Right renal cortex interstitium (tissue), 3 donors: ENCODE measurements at places on chromosomes 13 and 19.

- DNase-seq, result no peak
Observed at GRCh38 chr19:39765091-39766076, 13.3 kb upstream of the LEUTX start.

- no peak for DNase-seq
Observed at GRCh38 chr19:5948752-5949564, 29.0 kb downstream of the RANBP3 start.

GRCh38 chr13:28819735-28820098 is 422 bp upstream of the MTUS2 start:
- DNase-seq, result no peak

DNA sequence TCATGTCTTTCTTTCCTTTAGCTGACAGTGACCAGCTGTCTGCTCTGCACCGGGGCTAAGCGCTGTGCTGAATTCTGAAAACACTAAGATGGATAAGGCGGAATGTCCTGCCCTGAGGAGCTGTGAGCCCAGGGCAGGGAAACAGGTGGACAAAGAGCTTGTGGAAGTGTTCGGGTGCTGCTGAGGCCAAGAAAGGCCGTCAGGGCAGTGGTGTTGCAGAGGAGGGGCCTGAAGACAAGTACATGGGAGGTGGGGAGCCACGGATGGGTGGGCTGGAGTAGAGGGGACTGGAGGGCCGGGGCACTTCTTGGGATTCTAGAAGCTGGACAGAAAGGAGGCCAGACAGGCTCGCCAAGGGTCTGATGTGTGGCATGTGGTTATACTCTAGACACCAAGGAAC is 66.2 kb upstream of the GPR183 start:
- no peak for DNase-seq

GRCh38 chr19:40190891-40191835 is at the start of gene MAP3K10:
Gene MAP3K10, plus strand, starts transcription at chr19:40191426. Its CDS starts 606 bp downstream, at chr19:40192032.
- no peak for DNase-seq

DNA sequence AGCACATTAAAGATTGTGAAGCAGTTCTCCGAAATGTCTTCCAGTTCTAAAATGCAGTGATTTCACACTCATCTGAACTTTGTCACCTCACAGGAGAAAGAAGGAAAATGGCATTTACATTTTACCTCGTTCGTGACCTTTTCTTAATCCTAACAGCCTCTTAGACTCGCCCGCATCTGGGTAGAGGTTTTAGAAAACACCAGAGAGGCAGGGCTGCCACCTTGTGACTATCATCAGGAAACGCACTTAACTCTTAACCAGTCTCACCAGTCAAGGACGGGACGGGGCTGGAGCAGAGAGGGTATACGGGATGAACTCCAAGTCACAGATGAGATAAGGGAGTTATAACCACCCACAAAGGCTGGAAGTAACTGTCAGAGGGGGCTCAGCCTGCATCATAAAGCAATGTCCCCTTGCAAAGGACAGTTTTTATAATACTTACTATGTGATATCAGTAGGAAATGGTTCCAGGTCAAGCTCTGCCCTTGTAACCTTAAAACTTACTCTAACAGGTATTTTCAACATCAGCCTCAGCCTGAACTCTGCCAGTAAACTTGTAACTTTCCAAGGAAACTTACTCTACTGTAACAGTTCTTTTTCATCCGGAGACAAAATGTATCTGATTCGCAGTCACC is 8.6 kb upstream of the CEACAM6 start:
- no peak for DNase-seq

DNA sequence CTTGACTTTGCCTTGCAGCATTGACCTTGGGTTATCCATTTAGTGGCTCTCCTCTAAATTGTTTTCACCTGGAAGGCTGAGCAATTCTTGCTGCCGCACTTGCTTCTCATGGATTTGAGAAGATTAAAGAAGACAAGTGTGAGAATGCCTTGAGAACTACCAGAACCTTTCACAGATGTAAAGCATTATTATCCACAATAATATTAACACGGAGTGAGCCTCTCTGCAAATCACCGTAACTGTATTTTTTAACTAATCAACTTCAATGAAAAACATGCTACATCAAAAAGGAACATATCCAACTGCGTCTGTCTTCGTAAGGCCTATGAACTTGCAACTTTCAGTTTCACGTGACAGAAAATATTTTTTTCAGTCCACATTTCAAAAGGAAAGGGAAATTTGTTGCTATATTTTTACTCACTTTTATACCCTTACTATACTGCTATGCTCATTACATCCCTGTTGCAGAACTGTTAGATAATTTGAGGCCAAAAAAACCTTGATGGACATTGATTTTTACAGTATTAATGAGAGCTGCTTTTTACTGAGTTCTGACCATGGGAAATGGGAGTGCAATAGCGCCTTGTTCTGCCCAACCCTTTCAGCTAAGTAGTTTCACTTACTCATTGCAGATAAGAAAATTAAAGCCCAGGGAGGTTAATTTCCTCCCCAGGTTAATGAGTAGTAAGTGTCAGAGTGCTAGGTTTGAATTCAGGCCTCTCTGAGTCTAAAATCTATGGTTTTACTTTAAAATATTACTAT is 93.8 kb upstream of the RAP2A start:
- no peak for DNase-seq

GRCh38 chr19:19421299-19421696 is 15.8 kb downstream of the GATAD2A start:
- DNase-seq, result no peak

- DNase-seq, result no peak
Observed at GRCh38 chr13:62483774-62484173, 1068.1 kb upstream of the PCDH20 start.

- DNase-seq, result no peak
Observed at GRCh38 chr19:49684251-49684982, 5.0 kb upstream of the ADM5 start.

GRCh38 chr19:47713046-47714021 is at the start of gene EHD2:
Gene EHD2, plus strand, starts transcription at chr19:47713422. Its CDS starts 3,191 bp downstream, at chr19:47716613.
- DNase-seq, result no peak

GRCh38 chr13:74129500-74130191 is 4.6 kb downstream of the KLF12 start:
- DNase-seq, result no peak

DNA sequence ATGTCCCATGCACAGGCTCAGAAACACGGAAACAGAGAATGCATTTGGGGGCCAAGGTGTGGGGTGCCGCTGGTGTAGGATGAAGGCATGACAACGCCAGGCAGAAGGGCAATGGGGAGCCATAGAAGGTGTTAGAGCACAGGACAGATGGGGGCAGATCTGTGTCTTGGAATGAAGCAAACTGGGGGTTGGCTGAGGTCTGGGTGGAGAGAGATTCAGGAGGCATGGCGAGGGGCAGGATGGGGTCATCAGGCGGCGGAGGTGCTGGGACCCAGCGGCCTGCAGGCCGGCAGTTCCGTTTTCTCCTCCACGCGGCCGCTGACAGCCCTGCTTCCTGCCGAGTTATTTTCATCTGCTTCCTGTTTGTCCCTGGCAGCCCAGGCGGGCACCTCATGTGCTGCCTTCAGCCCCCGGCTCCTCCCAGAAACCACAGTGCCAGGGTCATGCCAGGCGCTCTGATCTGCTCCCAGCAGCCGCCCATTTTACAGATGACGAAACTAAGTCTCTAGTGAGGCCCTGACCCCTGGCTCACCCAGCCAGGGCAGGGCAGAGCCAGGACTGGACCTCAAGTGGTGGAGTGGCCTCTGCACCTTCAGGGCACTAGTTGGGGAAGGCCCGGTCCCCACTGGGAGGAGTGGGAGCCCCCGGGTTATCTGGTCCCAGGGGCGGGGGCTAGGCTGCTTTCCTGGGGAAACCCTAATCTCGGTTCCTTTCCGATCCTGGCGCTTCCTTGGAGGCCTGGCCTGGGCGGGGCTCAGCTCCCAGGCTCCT is 2.2 kb downstream of the ARHGAP45 start:
- DNase-seq, result no peak

GRCh38 chr19:8631425-8631819 is 989 bp downstream of the NFILZ start:
- no peak for DNase-seq

DNA sequence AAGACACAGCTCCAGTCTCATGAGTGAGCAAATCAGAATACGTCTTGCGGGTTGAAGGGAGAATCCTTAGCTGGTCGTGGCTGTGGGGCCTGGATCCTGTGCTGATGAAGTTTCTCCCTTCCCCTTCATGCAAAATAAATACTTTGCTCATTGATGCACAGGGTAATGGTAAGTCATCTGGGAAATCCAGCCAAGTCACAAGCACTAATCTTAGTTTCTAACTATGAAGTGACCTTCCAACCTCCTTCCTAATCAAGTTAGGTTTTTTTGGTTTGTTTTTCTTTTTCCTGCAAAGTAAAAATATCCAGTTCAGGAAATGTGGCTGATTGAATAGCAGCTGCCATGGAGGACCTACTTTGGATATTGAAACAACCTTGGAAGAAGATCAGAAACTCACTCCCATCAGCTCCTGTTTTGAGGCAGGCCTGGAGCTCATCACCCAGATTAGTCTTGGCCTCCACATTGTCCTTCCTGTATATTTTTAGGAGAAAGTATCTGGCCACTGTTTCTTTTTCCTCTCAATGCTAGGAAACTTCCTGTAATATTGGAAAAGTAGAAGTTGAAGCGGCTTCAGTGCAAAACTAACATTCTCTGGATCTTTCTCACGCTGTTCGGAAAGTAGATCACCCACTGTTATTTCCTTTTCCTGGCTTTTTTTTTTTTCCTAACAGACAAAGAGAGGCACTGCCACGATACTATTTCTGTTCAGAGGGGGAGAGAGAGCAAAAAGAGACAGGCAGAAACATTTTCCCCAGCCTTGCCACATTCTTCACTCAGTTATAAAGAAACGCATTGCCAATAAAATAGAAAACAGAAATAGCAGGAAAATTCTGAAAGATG is 12.3 kb upstream of the ARL11 start:
- no peak for DNase-seq

- DNase-seq, result no peak
Observed at GRCh38 chr13:99261059-99261458, 2.9 kb upstream of the GPR18 start.

GRCh38 chr19:48617146-48617937 is 1.6 kb downstream of the RPL18 start:
- no peak for DNase-seq

DNA sequence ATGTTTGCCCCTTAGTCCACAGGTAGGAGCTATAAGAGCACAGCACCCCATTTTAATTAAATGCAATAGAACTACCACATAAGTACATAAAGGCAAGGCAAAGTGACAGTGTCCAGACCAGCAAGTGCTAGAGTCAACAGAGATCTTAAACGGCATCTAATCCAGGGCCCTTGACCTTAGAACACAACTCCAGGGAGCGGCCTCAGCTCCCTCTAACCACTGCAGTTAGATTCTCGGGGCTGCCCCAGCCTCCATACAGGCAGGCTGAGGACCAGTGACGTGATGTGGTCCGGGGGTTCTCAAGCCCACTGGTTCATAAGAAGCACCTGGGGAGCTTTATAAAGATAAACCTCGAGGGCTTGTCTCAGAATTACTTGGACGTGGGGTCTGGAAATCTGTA is 10.0 kb upstream of the ATP12A start:
- DNase-seq, result no peak

GRCh38 chr13:23922005-23922932 is 25.0 kb upstream of the C1QTNF9B start:
- DNase-seq, result no peak

DNA sequence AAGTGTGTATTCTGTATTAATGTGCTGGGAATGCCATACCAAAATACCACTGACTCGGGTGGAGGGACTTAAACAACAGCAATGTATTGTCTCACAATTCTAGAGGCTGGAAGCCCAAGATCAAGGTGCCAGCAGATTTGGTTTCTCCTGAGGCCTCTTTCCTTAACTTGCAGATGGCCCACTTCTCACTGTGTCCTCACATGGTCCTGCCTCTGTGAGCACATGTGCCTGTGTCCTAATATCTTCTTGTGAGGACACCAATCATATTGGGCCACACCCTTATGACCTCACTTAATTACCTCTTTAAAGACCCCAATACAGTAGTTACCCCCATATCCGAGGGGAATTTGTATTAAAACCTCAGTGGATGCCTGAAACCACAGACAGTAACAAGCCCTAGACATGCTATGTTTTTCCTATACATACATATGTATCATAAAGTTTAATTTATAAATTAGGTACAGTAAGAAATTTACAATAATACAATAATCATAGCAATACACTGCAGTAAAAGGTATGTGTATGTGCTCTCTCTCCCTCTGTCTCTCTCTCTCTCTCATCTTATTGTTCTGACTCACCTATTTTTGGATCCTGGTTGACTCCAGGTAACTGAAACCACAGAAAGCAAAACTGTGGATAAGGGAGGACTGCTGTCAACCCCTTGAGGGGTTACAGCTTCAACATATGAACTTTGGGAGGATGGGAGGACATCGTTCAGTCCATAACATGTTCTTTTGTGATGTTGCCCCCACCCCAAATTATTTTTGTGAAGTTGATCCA is 174.3 kb downstream of the IRS2 start:
- DNase-seq, result no peak

DNA sequence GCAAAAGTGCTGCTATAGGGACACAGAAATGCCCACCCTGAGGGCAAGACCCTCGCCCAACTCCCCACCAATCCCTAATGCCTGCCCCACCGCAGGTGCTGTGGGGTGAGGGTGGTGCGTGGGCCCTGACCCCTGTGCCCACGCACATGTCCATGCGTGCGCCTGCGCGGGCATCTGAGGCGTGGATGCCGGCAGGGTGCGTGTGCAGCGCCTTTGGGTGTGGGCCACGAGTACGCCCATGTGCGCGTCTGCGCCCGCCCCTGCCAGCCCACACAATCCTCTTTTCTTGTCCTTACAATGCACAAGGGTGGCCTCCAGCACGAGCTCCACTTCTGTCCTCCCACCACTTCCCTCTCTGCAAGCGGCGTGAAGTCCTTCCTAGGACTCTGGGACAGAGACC is 14.3 kb downstream of the FUT6 start:
- DNase-seq, result no peak

GRCh38 chr13:62057286-62057685 is 641.6 kb upstream of the PCDH20 start:
- no peak for DNase-seq

DNA sequence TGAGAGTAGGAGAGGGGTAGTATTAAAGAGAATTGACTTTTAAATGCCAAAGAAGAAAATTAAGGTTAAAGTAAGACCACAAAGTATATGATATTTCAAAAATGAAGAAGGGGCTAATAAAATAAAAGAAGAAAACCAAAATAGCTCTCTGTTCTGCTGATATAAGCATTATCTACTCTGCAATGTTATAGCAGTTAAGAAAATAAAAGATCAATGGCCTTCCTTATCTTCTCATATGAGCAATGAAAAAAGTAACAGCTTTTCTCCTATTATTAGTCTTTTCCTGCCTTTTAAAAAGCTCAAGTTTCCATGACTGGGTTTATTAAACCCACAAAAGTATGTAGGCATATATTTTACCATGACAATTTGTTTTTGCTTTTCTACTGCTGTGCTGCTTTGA is 126.4 kb downstream of the TBC1D4 start:
- no peak for DNase-seq

DNA sequence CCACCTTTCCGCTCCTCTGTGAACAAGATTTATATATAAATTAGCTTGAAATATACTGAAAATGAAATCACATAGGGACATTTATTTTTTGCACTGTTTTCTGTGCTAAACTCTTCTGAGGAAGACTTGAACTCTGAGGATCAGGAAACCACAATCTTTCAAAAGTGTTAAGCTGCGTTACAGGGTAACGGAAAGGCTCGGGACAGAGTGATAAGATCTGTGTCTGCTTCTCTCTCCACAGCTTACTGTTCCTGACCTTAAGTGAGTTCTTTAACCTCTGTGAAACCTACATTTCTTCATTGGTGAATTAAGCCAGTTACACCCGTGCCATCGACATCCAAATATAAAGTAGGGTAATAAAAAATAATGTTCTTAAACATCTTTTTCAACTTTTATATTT is 38.9 kb downstream of the DACH1 start:
- no peak for DNase-seq

- no peak for DNase-seq
Observed at GRCh38 chr13:19172007-19172646, 9.5 kb downstream of the TUBA3C start.
